Kidney tubule cell (primary cell): ENCODE measurements at places on chromosomes 7 and 10.

GRCh38 chr7:26724795-26725194 is 139.6 kb downstream of the SKAP2 start:
- DNase-seq = no peak

GRCh38 chr10:126749015-126749655 is 78.6 kb upstream of the C10orf90 start:
- DNase-seq = peak; percentile 75

DNA sequence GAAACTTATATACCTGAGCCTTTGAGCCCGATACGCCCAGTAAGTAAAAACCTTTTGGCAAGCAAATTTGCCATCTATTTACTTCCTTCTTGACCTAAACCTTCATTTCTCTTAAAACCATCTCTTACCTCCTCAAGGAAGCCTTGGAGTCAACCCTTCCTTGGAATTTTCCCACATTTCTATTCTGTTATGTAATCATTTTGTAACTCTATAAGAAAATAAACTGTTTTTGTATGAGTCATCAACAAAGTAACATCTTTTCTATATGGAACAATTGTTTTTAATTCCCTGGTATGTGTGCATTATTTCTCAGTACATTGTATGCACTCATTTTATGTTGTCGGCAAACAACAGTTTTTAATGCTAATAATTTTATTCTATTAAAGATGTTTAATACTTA is 162.0 kb downstream of the TEX36 start:
- DNase-seq = no peak

DNA sequence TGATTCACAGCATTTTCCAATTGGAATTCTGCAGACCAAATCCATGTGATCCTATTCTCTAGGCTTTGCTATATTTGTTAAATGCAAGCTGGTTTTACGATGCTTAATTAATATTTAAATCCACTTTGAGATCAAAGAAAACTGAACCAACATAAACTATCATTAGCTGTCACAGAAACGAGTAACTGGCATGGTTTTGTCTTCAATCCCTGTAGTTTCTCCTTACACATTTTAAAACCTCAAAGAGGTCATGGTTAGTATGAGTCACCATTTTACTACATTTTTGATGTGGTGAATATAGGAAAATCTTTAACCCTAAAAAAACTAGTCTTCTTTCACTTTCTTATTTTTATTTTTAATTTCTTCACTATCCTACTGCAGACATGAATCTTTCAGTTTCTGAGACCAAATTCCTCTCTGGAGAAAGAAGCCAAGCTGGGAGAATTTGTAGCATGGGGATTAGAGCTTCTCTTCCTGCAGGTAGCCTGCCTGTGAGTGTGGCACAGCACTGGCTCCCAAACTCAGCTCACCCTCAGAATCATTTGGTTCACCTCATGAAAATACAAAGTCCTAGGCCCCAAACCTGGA is 8.7 kb upstream of the LIPM start:
- DNase-seq = peak; percentile 30

DNA sequence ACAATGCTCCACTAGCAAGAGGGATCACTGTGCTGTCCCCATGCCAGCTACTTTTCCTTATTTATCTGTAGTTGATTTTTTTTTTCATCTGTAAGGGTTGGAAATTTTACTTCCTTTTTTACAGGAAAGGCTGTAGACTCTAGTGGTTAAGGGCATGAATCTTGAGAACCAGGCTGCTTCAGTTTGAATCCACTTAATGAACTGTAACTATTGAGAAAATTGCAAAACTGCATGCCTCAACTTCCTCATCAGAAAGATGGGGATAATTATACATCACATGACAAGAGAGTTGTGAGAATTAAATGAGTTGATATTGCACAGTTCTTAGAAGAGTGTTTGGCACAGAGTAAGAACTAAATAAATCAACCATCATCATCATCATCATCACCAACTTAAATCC is 106.4 kb upstream of the GSDME start:
- no peak for DNase-seq

DNA sequence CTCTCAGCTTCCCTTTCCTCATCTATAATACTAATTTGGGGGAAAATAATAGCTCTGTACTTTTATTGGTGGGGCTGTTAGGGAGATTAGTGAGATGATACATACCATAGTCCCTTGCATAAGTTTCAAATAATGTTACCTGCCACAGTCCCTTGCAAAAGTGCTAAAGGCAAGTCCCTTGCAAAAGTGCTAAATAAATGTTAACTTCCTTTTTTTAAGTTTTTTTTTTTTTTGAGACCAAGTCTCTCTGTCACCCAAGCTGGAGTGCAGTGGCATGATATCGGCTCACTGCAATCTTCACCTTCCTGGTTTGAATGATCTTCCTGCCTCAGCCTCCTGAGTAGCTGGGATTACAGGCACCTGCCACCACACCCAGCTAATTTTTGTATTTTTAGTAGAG is 43.4 kb upstream of the SRGN start:
- no peak for DNase-seq

DNA sequence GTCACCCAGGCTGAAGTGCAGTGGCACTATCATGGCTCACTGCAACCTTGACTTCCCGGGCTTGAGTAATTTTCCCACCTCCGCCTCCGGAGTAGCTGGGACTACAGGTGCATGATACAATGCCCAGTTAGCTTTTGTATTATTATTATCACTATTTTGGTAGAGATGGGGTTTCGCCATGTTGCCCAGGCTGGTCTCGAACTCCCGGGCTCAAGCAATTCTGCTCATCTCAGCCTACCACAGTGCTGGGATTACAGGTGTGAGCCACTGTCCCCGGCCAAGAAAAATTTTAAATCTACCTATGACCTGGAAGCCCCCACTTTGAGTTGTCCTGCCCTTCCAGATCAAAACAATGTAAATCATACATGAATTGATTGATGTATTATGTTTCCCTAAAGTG is 38.8 kb downstream of the CCDC6 start:
- no peak for DNase-seq

- peak; percentile 34 for DNase-seq
Measured at GRCh38 chr10:21174715-21175495, 277.8 kb upstream of the NEBL start.

DNA sequence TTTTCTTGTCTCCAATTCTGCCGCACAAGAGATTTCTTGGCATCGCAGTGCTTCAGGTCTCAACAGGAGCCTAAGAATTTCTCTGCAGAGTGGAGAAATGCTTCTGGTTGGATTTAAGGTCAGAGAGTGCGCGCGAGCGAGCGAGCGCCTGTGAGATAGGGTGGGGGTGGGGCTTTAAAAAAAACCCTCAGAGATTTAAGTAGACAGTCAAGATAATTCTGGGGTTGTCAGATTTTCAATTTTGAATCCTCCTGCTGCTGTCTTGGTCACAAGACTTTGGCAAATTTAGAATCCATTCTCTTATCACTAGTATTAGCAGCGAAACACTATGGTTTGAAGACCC is 49.7 kb downstream of the CPEB3 start:
- peak; percentile 5 for DNase-seq

GRCh38 chr10:10564081-10564794 is 453.4 kb upstream of the CELF2 start:
- no peak for DNase-seq
